Smooth muscle cell of the coronary artery (primary cell): ENCODE measurements at places on chromosomes 13 and 19. TPM values are rescaled to one million over a fixed set of nuclear protein-coding genes. Genes with fewer than 3 reads are reported as not detected.

The PRR19 gene
- 0.15 TPM in 1 of 2 replicates, not detected in the other for total RNA-seq

The KASH5 gene
- total RNA-seq, result not detected in 2 replicates

The CBLC gene
- 0.08 TPM in 1 of 2 replicates, not detected in the other for total RNA-seq

The ZNF329 gene
- total RNA-seq, result 9.7 and 12.7 TPM in 2 replicates

The ZNF234 gene
- 8.1 and 9.2 TPM in 2 replicates for total RNA-seq

The GMIP gene
- 1.4 and 4.7 TPM in 2 replicates for total RNA-seq

The ZNF460 gene
- total RNA-seq, result 68.6 and 96.9 TPM in 2 replicates

The ZNF723 gene
- not detected in 2 replicates for total RNA-seq

The ITGBL1 gene
- total RNA-seq, result 182 and 183 TPM in 2 replicates

The ATP4B gene
- total RNA-seq, result not detected in 2 replicates

The DPP9 gene
- 9.7 and 18.1 TPM in 2 replicates for total RNA-seq

The SSBP4 gene
- total RNA-seq, result 36.4 and 41.5 TPM in 2 replicates

The ZNF728 gene
- total RNA-seq, result 0.12 and 0.23 TPM in 2 replicates

The LGALS14 gene
- 0.08 TPM in 1 of 2 replicates, not detected in the other for total RNA-seq

The BEST2 gene
- not detected in 2 replicates for total RNA-seq

The ZNF729 gene
- not detected in 2 replicates for total RNA-seq

The KIR3DL2 gene
- not detected in 2 replicates for total RNA-seq
